Activated CD8-positive, alpha-beta T cell treated with anti-CD3 and anti-CD28 coated beads for 36 hours (primary cell): ENCODE measurements at places on chromosomes 12 and 14. TPM values are rescaled to one million over a fixed set of nuclear protein-coding genes. Genes with fewer than 3 reads are reported as not detected.

The SERPINA4 gene
- not detected for total RNA-seq

The KNTC1 gene
- 128 TPM for total RNA-seq

The HOXC9 gene
- total RNA-seq: not detected

The SLC2A14 gene
- 0.29 TPM for total RNA-seq

DNA sequence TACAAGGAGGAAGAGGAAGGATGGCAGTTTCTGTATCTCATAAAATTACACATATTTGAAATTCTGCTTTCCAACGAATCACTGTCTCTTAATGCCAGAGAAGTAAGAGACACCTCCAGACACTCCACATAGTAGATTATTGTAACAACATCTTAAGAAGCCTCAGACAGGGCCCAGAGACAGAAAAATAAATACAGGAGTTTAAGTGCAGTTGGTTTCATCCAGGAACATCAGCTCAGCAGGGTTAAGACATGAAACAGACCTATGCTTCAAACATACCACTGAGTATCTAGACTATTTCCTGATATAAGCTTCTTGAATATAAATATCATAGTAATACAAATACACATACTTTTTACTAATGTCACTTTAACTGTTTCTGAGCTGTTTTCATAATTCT is 290.3 kb downstream of the ADAMTS20 start:
- no peak overlapping the region for H3K27ac ChIP-seq
- no peaks in the 10 kb centered on the region for H3K27me3 ChIP-seq
- H3K36me3 ChIP-seq: no peaks in the 10 kb centered on the region
- H3K4me1 ChIP-seq: no peaks in the 10 kb centered on the region
- no peak for DNase-seq

GRCh38 chr12:49446571-49446970 is 79.3 kb downstream of the SPATS2 start:
- no peak overlapping the region for H3K4me3 ChIP-seq
- H3K4me1 ChIP-seq: peaks cover 2% of the 10 kb centered on the region
- H3K27me3 ChIP-seq: no peaks in the 10 kb centered on the region
- no peak for DNase-seq
- no peak overlapping the region for H3K27ac ChIP-seq

DNA sequence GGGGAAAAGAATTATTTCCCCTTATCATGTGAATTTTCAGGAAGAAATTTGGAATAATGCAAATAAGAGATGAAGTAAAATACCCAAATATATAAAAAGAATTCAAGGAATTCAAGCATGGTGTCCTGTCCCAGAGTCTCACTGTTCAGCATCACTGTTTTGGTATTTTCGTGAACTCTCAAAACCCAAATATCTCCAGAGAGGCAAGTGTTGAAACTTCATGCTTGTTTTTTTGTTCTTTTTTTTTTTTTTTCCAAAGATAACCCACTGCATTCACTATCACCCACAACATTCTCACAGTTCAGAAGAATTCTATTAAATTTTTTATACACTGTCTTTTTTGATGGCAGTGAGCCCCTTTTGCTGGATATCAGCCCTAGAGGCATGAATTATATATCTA is 354.9 kb downstream of the DIO2 start:
- no peak overlapping the region for H3K4me3 ChIP-seq
- no peaks in the 10 kb centered on the region for H3K4me1 ChIP-seq
